Smooth muscle cell of the brain vasculature (primary cell): ENCODE measurements at places on chromosomes 2 and 18.

DNA sequence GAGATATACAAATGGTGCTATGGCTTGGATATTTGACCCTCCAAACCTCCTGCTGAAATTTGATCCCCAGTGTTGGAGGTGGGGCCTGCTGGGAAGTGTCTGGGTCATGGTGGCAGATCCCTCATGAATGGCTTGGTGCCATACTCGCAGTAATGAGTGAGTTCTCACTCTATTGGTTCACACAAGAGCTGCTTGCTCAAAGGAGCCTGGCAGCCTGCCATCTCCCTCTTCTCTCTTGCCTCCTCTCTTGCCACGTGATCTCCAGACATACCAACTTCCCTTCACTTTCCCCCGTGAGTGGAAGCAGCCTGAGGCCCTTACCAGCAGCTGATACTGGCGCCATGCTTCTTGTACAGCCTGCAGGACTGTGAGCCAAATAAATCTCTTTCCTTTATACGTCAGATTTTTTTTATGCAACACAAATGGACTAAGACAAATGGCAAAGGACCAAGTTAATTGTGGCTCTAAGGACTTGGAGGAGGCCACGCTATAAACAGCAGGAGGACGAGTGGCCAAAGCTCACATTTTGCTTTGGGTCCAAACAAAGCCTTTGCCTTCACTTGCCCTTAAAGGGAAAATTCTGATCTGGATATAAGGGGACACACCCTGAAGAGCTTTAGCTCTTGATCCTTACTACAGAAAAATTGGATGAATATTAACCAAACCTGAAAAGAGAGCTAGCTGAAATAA is 214.7 kb downstream of the SS18 start:
- no peak for DNase-seq

DNA sequence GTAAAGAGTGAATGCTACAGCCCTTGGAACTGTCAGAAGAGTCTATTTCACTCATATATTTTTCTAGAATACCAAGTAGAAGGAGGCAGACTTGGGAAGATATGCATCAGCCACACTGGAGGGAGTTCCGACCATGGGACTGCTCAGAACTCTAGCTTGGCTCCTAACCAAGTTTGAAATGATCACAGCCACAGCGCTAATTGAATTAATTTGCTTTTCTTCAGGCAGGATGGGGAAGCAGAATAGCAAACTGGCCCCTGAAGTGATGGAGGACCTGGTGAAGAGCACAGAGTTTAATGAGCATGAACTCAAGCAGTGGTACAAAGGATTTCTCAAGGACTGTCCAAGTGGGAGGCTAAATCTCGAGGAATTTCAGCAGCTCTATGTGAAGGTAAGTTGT is 51.4 kb downstream of the VSNL1 start:
- DNase-seq, result no peak

DNA sequence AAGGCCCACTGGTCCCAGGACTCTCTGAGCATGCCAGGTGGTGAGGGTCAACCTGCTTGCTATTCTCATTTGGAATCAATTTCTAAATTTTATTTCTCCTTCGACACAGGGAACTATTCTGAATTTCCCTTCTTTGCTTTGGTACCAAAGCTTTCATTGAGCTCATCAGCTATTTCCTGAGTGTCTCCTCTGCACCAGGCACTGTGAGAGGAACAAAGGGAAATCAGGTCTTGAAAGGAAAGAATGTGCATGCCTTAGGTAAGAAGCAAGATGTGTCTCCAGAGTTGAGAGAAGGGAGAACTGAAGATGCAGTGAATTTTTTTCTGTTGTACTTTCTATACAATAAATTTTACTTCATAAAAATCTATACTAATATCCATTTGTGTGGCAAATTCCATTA is 17.9 kb downstream of the SPATS2L start:
- no peak for DNase-seq

DNA sequence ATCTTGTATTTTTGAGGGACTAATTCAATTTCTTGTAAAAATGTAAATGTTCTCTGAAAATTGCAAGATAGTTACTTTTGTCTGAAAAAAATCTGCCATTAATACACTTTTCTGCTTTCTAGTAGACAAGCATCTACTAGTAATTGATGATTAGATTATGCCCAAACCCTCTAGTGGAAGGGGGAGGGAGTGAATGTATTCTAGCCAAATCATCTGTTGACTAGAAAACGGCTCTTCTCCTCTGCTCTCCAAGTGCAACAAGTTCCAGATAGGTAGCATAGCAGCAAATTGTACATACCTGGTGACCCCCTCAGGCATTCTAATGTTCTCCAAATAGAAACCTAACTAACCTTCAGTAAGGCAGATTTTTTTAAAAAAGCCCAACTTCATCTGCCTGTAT is 58.6 kb downstream of the RELCH start:
- DNase-seq, result no peak

GRCh38 chr2:26606847-26607190 is 34.3 kb downstream of the CIB4 start:
- DNase-seq, result no peak

DNA sequence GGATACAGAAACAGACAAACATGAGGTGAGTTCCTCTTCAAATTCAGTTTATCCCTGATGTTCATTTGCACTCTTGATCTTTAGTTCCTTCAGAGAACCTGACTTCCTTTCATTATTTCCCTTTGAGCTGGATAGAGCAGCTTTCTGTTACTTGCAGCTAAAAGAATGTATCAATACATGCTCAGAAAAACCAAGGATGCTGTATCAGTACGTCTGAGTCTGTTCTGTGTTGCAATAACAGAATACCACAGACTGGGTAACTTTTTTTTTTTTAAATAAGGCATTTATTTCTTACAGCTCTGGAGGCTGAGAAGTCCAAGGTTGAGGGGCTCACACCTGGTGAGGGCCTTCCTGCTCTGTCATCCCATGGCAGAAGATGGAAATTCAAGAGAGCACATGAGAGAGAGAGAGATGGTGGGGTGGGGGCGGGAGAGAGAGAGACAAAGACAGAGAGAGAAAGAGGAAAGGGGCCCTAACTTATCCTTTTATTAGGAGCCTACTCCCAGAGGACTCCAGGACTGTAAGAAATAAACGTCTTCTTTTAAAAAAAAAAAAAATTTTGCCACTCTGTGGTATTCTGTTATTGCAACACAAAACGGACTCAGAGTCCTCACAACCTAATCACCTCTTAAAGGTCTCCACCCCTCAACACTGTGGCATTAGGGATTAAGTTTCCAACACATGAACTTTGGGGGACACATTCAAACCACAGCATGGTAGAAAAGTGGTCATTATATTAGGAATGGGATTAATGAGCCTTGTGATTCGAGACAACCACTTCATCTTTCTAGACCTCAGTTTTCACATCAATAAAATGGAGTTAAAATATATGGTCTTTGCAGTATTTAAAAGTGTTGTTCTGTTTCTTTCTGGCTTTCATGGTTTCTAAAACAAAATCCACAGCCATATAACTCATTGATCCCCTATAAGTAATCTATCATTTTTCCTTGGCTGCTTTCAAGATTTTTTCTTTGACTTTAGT is 18.4 kb upstream of the SELENOI start:
- no peak for DNase-seq

- DNase-seq, result no peak
These were observed 144.7 kb upstream of the ITGA4 start for GRCh38 chr2:181312515-181312927.

DNA sequence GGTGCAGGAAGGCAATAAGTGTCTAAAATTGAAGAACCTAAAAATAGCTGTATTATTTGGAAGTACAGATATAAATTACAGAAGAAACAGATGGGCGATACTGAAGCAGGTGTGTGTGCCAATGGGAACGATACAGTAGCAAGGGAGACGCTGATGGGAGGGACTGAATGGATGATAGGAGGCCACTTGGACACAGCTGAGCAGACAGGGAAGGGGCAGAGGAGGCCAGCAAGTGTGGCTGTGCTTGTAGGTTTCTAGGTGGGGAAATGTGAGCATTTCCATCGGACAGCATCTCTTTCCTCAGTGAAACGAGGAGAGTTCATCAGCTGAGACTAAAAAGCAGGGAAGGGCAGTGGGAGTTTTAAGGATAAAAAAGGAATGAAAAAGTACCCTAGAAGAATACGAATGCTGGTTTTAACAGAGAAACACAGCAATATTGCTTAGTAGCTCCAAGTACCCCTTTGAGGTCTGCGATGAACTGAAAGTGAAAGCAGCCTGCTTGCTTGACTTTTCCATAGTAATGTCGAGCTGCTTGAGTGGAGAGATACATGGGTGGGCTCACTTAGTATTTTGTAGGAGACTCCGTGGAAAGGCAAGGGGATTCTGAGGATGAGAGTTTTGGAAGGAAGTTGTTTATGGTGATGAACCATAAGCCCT is 91.7 kb upstream of the EPC2 start:
- DNase-seq, result no peak

DNA sequence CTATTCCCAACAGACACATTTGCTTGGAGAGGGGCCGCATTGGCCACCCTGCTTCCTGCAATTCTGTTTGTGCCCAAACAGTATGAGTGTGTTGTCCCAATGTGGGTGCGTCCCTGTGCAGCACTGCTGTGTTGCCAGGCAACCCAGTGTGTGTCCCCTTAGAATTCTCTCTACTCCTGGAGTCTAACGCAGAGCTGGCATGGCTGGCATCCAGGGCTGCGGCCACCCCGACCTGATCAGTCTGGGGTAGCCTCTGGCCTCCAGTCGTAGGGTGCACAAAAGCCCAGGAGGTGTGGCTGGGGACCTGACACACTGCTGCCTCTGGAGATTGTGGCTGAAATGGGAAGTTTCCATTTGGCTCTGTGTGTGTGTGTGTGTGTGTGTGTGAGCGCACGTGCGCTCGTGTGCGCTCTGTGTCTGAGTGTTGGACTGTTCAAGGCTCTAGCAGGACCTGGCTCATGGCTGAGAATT is 48.0 kb downstream of the TEX44 start:
- DNase-seq, result no peak

- DNase-seq, result peak; percentile 32
These were observed 104.9 kb downstream of the ASAP2 start for GRCh38 chr2:9311488-9311887.

GRCh38 chr2:198615972-198616371 is 811.6 kb downstream of the PLCL1 start:
- no peak for DNase-seq

- no peak for DNase-seq
These were observed 375.8 kb upstream of the PIK3C3 start for GRCh38 chr18:41579185-41579584.

GRCh38 chr18:21851327-21851961 is 110.9 kb downstream of the MIB1 start:
- DNase-seq, result no peak

GRCh38 chr2:6074089-6074643 is 382.0 kb downstream of the SOX11 start:
- no peak for DNase-seq

GRCh38 chr18:31206787-31207381 is 44.2 kb upstream of the DSC1 start:
- no peak for DNase-seq

GRCh38 chr2:237660381-237660900 is 33.1 kb downstream of the LRRFIP1 start:
- no peak for DNase-seq

DNA sequence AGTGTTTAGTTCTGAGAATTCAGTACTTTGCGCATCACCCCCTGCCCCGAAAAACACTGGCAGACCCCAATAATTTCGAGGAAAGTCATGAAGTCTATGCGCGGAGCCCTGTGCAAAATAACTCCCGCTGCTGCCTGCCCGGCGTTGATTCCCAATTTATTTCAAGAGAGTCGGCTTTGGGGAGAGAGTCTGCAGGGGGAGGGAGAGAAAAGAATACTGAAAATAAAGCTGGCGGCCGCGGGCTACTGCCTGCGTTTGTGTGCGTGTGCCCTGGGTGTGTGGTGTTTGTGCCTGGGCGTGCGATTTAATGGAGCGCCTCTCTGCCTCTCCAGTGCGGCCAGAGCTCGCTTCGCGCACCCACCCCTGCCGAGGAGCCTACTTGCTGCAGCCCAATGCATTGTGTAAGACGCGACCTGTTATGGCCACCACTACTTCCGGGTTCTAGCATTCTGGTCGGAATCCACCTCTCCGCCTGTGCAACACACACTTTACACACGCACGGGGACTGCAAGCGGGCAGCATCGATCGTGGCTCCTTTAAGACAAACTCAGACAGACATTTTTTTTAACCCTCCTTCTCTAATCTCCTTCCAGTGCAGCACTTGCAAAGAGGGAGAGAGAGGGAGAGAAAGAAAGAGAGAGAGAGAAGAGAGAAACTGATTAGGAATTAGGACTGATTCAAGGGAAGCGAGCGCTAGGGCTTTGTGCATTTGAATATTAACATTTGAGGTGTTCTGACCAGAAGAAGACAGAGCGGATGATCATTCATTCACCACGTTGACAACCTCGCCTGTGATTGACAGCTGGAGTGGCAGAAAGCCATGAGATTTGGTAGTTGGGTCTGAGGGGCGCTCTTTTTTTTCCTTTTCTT is at the start of gene MEIS1:
Gene MEIS1, plus strand, starts transcription at position 447 of the 870 bp plus-strand sequence. CDS start 732 bp downstream, outside the sequence.
- DNase-seq, result no peak

GRCh38 chr2:204705243-204705932 is 160.1 kb downstream of the PARD3B start:
- no peak for DNase-seq

- DNase-seq, result no peak
These were observed 84.6 kb upstream of the TFPI start for GRCh38 chr2:187638840-187639239.

DNA sequence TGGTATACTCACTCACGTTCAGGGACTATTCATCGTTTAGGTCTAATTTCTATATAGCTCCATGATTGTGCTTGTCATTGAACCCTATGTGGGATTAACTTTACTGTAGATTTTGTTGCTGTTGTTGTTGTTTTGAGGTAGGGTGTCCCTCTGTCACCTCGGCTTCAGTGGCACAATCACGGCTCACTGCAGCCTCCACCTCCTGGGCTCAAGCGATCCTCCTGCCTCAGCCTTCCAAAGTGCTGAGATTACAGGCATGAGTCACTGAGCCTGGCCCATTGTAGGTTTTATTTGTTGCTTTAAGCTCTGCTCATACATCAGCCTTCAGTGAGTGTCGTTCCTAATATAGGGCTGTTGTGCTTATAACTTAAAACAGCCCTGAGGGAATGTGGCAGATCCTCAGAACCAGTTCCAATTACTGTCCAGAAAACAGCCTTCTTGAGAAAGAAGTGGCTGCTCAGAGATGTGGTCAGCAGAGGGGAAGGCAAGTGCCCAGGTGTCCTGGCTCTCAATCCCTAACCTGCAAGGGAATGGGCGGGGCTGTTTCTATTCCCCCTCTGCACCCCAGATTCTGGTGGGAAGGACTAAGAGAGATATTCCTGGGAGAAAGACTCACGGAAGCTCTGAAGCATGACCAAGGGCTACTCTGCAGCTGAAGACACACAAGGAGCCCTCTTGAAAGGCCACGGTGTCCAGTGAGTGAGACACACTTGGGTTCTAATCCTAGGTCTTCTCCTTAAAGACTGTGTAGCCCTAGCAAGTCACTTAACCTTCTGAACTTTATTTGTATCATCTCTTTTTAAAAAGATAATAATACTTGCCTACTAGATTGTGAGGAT is 79.6 kb upstream of the LCLAT1 start:
- DNase-seq, result no peak

GRCh38 chr2:218658671-218659257 is 659 bp downstream of the ZNF142 start:
- no peak for DNase-seq

DNA sequence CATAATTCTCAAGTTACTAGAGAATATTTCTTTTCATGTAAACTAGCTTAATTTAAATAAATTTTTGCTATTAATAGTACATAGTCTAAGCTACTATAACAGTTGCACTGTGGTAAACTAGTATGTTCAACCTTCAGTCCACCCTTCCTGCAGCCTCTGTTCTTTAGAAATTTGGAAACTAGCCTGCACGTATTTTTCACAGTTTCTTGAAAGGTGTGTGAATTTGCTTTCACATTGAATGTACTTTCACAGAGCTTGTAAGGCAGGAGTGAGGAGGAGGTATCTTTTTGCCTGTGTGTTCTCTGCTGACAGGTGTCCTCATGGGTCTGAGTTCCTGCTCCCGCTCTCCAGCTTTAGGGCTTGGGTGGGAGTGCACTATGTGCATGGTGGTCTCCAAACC is 117.5 kb downstream of the ATP9B start:
- DNase-seq, result no peak
